ENCODE measurements at places on chromosomes 16 and 17. TPM values are rescaled to one million over a fixed set of nuclear protein-coding genes. Genes with fewer than 3 reads are reported as not detected.

DNA sequence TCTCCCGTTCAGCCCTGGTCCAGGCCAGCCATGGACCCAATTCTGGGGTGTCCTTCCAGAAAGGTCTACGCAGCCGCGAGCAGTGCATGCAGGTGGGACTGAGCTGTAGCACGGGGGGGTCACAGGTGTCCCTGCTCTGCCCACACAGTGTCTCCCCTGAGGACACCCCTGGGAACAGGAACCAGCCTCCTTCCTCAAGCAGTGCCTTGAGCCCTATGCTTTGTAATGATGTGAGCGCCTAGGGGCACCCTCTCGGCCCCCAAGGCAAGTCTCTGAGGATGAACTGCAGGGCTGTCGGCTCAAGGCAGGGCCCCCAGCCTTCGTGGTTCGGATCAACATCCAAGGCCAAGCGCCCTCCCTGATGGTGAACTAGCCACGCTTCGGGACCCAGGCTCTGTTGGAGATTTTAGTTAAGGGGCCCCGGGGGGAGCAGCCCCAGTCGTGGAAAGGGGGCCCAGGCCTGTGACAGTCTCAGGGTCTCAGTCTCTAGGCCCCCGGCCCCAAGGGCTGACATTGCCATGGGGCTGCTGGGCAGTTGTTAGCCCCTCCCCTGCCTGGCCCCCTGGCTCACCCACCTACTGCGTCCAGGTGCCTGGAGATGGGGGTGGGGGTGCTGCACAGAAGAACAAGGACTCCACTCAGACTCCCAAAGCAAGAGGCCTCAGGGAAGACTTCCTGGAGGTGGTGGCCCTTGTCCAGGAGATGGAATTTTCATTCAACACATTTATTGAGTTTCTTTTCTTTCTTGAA lies 2.3 kb downstream of the IL17C start:
- no peak for DNase-seq

Gene SALL1
- total RNA-seq, result 0.33 TPM

DNA sequence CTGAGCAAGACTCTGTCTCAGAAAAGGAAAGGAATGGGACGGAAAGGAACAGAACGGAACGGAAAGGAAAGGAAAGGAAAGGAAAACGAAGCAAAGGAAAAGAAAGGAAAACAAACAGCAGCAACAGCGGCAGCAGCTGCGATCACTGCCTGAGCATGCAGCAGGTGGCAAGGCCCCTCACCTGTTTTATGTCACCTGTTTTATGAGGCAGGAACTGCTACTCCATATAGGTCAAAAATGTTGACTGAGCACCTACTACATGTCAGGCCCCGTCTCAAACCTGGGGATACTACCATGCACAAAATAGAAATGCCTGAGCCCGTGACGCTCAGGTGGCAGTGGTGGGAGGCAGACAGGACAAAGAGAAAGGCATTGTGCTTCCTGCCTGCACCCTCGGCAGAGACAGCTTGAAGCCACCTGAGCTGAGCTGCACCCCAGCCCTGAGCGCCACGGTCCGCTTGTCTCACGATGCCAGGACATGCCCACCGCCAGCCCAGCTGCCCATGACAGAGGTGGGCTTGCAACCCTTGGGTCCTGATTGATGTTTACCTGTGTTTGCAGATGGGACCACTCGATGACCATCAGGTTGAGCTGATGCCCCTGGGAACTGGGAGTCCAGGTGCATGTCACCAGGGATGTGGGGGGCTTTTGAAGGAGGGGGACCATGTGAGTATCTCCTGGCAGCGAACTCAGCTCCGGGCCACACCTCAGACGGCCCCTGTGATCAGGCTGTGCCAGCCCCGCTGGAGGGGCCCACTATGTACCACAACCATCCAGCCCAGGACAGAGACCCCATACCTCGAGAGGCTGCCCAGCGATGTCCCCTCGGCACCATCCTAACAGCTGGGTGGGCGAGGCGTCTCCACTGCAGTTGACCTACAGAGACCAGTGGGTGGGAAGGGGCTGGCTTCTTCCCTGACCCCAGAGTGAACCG lies 77.4 kb downstream of the RMI2 start:
- no peak for DNase-seq

DNA sequence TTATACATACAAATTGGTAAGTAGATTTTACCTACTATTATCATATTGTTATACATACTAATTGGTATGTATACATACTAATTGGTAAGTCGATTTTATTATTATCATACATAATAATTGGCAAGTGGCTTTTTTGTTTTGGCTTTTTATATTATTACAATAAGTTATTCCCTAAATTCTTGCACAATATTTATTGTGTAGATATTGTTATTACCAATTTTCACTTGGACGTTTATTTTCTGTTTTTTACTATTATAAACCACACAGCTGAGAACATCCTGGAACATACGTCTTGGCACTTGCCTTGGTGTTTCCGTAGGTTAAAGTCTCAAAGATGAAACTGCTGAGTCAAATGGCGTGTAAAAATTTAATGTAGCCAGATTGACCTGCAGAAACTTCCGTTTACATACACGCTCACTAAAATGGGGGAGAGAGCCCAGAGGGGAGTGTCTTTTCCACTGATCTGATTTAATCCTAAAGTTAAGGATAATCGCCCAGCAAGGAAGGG lies 18.9 kb downstream of the GNGT2 start:
- no peak for DNase-seq

GRCh38 chr16:89048090-89048725 lies 45.4 kb upstream of the ACSF3 start:
- DNase-seq, result no peak

Gene KRTAP9-8
- total RNA-seq, result not detected

- no peak for DNase-seq
These were observed 40.7 kb upstream of the ABCA10 start for GRCh38 chr17:69269131-69269998.

Gene CENPX
- 40.0 TPM for total RNA-seq

- no peak for DNase-seq
These were observed 10.1 kb downstream of the SNX29 start for GRCh38 chr16:11986521-11987057.

Gene GNAO1
- 2.2 TPM for total RNA-seq

DNA sequence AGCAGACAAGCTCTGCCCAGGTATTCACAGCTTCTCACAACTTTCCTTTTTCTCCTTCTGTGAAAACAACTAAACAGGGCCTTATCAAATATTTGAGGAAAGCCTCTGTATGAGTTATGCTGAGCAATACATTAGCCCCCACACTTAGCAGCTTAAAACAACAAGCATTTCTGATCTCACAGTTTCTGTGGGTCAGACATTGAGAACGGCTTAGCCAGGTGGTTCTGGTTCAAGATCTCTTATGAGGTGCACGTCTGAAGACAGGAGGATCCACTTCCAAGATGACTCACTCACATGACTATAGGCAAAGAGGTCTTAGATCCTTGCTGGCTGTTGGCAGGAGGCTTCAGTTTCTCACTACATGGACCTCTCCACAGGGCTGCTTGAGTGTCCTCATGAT lies 181.4 kb upstream of the WSCD1 start:
- no peak for DNase-seq

Gene FBXW10B
- total RNA-seq, result 1.3 TPM

GRCh38 chr17:31699281-31699680 lies 159.8 kb downstream of the COPRS start:
- DNase-seq, result no peak

DNA sequence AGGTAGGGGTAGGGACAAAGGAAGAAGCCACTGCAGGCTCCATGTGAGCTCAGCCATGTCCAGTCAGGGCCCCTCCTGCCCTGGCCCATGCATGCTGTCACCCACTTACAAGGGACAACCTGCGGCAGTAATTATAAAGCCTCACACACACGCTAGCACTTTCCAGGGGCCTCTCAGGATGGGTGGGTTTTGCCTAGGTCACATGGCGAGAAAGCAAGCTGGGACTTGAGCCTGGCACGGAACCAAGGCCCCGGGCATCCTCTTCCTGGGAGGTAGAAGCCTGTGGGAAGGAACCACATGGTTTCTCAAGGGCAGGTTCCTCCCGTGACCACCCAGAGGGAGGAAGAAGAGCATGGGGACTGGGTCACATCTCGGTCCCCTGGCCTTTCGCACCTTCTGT lies 7.0 kb downstream of the ZNF319 start:
- DNase-seq, result no peak

DNA sequence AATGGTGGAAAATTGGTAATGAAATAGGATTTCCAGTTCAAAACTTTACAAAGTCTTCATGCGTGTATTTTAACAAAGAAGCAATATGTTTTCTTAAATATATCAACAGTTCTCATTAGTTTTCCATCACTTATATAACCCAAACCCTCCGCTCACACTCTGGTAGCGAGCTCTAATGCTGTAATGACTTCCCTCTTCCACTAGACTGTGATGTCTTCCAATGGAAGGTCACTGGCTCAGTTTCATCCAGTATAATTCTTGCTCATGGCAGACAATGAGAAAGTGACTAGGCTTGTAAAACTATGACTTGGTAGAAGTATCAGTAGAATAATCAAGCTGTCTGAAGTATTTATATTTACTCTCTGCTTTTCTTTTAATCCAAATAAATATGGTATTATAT lies 32.8 kb downstream of the NETO2 start:
- no peak for DNase-seq

- no peak for DNase-seq
These were observed 124.6 kb upstream of the TMEM97 start for GRCh38 chr17:28194382-28194781.
